GM03348 (cell line): ENCODE measurements at places on chromosomes 16 and 17.

- no peak for DNase-seq
These were observed 325.1 kb upstream of the KCNJ16 start for GRCh38 chr17:69749911-69750310.

DNA sequence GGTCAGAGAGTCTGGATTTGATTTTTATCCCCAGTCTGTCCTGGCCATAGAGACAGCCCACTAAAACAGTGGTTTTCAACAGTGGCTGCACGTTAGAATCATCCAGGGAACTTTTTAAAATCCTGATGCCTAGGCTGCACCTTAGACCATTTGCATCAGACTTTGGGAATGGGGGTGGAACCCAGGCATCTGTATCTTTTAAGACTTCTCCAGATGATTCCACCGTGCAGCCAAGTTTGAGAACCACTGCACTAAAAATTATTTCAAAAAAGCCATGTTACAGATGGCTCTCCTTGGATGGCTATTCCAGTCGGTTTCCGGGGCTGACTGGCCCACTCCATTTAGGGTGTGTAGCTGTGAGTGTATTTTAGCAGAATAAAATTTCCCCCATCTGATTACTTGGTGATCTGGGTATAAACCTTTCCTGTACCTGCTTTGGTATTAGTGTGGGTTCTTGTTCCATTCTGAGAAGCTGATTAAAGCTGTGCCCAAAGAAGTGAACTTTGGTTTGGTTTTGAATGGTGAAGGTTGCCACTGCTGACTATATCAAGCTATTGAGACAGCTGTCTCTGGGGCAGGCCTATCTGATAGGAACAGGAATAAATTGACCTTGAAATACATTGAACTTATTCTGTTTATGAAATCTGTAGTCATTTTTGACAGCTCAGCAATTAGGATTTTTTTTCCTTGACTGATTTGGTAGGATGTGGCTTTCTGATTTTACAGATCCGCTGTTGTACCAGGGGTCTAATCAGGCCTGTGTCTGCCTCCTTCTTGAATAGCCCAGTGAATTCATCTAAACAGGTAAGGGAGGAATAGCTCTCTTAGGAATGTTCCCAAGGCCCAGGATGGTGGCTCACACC is 1.3 kb downstream of the ATP5MC1 start:
- no peak for DNase-seq

DNA sequence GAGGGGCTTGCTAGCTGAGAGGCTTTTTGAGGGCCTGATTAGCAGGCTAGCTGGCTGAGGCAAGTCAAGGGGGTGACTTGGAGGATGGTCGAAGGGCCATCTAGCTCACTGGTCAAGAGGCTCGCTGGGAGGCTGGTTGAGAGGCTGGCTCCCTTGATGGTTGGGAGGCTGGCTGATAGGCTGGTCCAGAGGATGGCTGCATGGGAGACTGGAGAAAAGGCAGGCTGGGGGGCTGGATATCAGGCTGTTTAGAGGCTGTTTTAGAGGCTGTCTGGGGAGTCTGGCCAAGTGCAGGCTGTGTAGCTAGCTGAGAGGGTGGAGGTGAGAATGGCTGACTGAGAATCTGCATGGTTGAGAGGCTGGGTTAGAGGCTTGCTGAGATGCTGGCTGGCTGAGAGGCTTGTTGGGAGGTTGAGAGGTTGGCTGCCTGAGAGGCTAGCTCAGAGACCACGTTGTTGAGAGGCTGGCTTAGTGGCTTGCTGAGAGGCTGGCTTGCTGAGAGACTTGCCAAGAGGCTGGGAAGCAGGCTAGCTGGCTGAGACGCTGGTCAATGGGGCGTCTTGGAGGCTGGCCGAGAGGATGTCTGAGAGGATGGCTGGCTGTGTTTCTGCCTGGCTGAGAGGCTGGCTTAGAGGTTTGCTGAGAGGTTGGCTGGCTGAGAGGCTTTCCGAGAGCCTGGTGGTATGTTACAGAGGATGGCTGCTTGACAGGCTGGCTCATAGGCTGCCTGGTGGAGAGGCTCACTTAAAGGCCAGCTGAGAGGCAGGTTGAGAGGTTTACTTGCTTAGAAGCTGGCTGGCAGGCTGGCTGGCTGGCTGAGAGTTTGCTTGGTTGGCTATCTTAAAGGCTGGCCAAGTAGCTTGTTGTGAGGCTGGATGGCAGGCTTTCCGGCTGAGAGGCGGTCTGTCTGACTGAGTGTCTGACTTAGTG is 36.6 kb upstream of the ACSM2B start:
- no peak for DNase-seq

DNA sequence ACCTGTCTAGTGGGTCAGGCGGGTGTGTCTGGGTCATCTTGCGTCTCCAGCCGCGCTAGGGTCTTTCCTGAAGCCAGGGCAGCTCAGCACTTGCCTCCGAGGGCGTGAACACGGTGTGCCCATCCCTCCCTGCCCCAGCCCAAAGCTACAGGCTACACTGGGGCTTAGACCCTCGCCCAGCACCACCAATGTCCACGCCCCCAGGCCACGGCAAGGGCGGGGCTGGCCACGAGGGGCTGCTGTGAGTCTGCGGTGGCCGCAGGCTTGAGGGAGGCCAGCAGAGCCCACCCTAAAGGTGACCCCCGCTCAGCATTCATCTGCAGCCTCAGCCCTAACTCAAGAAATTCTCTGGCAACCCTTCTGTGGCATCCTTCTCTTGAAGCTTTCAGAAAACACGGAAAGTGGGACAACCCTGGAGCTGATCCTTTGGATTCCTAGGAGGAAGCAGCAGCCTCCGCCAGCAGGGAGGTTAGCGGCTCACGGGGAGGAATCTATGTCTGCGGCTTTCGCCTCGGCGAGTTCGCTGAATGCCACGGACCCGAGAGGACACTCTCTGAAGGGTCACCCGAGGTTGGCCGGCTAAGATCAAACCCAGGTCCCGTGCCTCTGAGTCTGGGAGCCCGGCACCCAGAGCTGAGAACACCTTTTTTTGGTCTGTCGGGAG is 41.7 kb downstream of the TIMM22 start:
- no peak for DNase-seq

DNA sequence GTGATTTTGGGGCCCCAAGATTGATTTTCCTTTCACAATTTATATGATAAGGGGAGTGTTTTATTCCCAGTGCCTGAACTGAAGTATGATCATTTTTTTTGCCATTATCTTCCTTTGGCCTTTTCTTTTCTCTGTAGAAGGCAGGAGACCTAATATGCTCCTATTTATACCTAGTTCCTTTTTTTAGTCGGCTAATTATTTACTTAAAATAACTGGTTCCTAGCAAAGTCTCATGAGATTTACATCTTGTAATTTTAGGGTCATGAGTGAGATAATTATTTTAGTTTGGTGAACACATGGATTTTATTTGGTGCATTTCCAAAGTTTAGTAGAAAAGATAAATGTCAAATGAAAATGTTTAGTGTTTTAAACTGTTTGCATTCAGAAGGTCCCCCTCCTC is 24.8 kb downstream of the SEC14L1 start:
- DNase-seq = no peak
